ENCODE measurements at places on chromosomes 1 and 21. TPM values are rescaled to one million over a fixed set of nuclear protein-coding genes. Genes with fewer than 3 reads are reported as not detected.

- no peak for DNase-seq
These were observed 4.6 kb downstream of the LPGAT1 start for GRCh38 chr1:211825980-211826379.

DNA sequence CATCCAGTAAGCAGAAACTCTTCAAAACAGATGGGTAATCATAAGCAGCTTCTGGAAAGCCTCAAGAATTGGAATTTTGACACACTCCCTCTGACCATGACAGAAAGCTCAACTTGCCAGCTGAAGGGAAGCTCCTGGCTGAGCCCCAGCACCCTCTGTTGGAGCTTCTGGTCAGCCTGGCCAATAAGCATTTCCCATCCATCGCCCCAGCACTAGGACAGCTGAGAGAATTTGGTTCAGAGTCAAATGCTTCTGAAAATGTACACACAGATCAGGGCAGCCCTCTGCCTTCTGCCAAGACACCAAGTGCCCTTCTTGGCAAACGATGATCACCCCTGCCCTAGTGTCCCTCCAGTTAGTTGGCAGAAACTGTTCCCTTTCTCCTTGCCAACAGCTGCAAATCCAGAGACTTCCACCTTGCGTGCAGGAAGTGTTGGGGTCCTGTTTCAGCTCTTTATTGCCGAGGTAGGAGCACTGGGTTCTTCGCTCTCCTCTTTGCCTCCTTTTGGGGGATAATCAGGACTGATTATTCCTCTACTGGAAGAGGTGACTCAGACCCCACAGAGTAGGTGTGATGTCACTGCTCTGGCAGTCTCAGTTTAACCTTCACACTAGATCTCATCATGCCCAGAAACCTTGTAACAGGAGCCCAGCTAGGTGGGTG is 11.9 kb downstream of the PIGV start:
- DNase-seq, result peak; percentile 98

DNA sequence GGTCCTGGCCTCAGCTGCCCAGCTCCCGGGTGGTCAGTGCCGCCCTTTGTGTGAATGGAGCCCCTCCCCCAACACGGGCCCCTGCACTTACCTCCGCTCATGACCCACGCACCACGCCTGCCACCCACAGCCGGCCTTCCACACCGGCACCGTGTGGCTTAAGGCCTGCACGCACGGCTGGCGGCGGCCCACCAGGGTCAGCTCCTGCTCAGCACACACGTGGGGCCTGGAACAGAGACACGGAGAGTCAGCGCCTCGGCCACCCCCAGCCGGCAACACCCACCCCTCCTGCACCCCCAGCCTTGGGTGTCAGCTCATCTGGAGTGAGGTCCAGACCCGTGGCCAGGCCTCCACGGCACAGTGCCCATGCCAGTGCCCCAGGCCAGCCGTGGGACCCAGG is 8.9 kb downstream of the MEGF6 start:
- no peak for DNase-seq

- no peak for DNase-seq
These were observed 56.0 kb upstream of the DSCAM start for GRCh38 chr21:40902993-40903392.

DNA sequence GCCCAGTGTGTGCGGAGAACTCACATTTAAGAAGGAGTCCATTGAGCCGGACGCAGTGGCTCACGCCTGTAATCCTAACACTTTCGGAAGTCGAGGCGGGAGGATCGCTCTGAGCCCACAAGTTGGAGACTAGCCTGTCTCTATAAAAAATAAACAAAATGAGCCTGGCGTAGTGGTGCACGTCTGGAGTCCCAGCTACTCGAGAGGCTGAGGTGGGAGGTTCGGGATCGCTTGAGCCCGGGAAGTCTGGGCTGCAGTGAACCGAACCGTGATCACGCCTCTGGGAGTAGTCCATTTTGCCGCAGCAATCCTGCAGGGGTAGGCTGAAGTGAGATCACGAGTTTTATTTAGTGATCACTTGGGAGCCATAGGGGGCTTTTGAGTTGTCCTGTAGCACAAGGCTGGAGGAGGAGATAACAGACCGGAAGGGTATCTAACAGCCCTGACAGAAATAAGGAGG is 497 bp upstream of the FUCA1 start:
- no peak for DNase-seq

CHODL gene
- total RNA-seq, result 5.5 TPM

GRCh38 chr1:45892068-45892785 is 88.8 kb downstream of the MAST2 start:
- no peak for DNase-seq

AMY1B gene
- total RNA-seq, result not detected

DNA sequence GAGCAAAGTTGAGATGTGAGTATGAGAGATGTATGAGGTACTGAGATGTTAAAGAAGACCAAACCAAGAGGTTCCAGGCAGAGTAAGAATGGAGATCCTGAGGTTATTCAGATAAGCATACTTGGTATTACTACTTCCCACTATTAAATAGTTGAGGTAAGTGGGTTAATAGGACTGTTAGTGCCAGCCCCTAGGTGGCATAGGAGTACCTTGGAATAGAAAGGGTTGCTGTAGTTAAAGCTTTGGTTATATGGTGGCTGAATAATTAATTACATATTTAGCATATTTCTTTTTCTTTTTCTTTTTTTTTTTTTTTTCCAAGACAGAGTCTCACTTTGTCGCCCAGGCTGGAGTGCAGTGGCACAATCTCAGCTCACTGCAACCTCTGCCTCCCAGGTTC is 397.9 kb upstream of the TMPRSS15 start:
- DNase-seq, result peak; percentile 14

DNA sequence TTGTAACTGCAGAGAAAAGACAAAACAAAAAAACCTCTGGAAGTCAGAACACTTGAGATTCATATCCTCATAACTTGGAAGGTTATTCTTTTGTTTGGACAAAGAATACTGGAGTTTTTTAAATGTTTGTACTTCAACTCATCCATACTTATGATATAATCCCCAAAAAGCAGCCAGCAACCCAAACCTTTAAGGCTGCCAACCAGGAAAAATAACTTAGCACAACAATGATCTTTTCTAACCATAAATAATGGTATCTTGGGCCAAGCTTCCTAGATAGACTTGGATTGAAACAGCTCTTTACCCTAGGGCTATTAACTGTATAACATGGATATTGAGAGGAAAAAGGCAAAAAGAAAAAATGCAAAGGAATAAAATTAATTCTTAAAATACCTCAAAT is 335.1 kb downstream of the LTN1 start:
- DNase-seq, result no peak

SPRR5 gene
- not detected for total RNA-seq

YTHDF2 gene
- 99.4 TPM for total RNA-seq

- DNase-seq, result no peak
These were observed 57.5 kb upstream of the KIAA0040 start for GRCh38 chr1:175250027-175250426.

DNA sequence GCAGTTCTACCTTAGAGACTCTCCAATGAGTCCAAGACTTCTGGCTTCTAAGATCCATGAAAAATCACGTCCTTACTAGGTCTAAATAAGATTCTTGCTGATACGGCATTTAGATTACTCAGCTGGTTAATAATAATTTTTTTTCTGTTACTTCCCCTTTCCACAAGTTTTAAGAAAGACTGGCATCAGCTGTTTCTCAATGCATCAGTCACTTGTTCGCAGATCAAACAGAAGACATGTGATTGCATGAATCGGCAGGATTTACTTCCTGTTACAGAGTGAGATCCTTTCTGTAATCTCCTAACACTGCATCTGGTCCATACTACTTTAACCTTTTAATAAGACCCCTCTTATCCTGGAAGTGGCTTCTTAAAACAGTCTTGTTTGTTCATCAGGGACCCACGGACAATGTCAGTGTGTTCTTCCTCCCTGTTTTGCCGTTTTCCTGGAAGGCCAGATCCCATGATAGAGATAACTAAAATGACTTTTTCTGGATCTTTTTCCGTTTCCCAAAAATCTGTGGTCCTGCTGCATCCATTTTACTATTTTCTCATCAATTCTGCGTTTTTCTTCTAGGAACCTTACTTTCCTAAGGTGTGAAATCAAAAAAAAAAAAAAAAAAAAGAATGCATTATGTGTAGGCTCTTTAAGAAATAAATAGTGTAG is 6.1 kb downstream of the NPL start:
- no peak for DNase-seq

ST6GALNAC5 gene
- total RNA-seq, result not detected

DNA sequence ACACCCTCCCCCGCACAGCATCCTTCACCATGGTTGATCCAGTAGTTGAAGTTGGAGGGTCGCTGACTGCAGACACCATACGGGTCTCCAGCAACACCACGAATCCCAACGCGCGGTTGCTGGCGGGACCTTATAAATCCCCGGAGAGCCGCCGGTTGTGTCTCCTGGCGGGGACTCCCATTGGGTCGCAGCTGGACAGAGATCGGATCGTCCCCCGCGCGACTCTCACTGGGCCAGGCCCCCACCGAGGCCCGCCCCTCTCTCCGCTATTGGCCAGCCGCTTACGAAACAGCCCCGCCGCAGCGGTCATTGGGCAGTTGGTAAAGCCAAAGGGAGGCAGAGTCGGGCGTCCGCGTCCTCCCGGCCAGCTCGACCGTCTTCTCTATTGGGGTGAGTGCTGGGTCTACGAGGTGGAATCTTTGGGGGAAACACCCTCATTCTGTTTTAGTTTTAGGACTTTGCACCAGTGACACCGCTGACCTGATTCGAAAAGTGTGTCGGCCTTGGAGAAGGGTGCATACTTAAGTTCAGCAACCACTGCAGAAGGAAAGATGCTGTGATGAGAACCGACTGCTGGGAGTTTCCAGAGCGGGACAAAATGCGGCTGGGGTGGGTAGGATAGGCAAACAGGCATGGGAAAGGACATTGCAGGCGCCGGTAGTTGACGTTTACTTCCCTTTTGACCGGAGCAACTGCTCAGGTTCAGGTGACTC is 27.4 kb downstream of the RABIF start:
- peak; percentile 92 for DNase-seq

GRCh38 chr1:15430787-15431570 is 7.3 kb upstream of the CTRC start:
- peak; percentile 62 for DNase-seq

- no peak for DNase-seq
These were observed 251.6 kb upstream of the SGIP1 start for GRCh38 chr1:66282343-66282852.

- no peak for DNase-seq
These were observed 27.5 kb upstream of the TCEA3 start for GRCh38 chr1:23452011-23452411.

KISS1 gene
- 0.25 TPM for total RNA-seq

- no peak for DNase-seq
These were observed 134.5 kb downstream of the PTPN14 start for GRCh38 chr1:214416858-214417257.

AMY1C gene
- total RNA-seq, result not detected

DNA sequence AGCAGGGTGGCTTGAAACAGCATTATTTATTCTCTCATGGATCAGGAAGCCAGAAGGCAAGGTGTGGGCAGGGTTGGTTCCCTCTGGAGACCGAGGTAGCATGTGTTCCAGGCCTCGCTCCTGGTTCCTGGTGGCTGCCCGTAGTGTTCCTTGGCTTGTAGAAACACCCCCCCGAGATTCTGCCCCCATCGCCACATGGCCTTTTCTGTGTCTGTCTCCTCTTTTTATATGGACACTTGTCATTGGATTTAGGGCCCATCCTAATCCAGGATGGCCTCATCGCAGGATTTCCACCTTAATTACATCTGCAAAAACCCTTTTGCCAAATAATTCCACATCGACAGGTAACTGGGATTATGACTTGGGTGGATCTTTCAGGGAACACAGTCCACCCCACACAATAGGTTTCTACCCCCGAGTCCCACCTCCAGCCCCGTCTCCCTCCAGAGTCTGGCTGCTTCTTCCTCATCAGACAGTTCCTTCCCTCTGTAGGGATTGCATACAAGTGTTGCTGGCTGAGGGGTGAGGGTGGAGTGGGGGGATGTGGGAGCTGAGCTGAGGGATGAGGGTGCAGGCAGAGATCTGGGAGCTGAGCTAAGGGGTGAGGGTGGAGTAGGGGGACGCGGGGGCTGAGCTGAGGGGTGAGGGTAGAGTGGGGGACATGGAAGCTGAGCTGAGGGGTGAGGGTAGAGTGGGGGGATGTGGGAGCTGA is 12.3 kb upstream of the NPHP4 start:
- DNase-seq, result no peak

AGMAT gene
- total RNA-seq, result 2.6 TPM

GRCh38 chr1:51549901-51550300 is 30.8 kb upstream of the EPS15 start:
- no peak for DNase-seq

RUNX3 gene
- total RNA-seq, result not detected

- no peak for DNase-seq
These were observed 328.5 kb downstream of the TBX15 start for GRCh38 chr1:118659646-118660045.

PTPRC gene
- total RNA-seq, result not detected

LRRN2 gene
- total RNA-seq, result 0.12 TPM

FOXD3 gene
- not detected for total RNA-seq

DNA sequence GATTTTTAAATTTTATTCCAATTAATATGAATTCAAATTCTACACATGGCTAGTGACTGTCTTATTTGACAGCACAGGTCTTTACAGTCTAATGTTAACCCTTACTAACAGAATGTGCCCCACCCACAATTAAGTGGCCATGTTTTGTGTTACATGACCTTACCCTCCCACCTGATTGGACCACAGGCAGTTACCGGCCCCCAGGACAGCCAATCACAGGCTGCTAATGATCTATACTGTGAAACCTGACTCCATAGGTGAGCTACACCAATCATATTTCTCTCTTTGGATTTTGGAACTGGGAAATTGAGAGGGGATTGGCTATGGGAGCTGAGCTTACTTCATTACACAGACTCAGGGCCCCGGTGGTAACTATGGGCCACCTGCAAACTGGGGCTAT is 27.5 kb downstream of the ZP4 start:
- no peak for DNase-seq

DNA sequence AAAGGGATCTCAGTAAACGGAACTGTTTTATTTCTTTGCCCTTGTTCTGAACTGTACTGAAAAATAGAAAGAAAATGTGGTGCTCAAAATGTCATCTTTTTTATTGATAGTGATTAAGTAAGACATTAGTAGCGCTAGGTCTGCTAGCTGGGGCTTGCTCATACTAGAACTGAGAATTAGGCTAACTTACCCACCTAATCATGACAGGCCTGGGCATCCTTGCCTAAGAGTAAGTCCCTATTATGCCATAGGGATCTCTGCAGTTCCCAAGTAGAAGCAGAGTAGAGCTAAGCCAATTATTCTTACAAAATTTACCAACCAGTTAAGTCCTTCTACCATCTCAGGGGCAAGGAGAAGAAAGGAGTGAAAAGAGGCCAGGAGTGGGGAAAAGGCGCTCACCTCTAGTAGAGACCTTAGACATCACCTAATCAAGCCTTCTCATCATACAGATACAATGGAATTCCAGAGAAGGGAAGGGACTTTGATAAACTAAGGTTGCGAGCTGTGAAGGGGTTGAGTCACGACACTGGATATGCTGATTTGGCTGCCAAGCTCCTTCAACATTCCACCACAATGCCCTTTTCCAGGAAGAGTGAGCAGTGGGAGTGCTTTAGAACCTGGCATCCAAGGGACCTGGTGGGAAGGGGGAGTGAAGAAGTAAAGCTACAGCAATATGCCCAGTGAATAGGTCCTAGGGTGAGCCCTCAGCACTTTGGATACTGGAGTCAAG is 27.7 kb upstream of the RPTN start:
- no peak for DNase-seq

ZCCHC17 gene
- 70.6 TPM for total RNA-seq

OR2L5 gene
- total RNA-seq, result not detected

AMY2B gene
- total RNA-seq, result not detected

GRCh38 chr1:16175610-16176553 is 20.0 kb upstream of the EPHA2 start:
- DNase-seq, result peak; percentile 82

CFHR5 gene
- total RNA-seq, result not detected

OR6N1 gene
- total RNA-seq, result not detected

GRCh38 chr1:32969566-32969965 is 5.0 kb upstream of the RNF19B start:
- no peak for DNase-seq

KLF17 gene
- not detected for total RNA-seq

All from G401 (cell line).